ENCODE measurements at places on chromosomes 5 and 9.

DNA sequence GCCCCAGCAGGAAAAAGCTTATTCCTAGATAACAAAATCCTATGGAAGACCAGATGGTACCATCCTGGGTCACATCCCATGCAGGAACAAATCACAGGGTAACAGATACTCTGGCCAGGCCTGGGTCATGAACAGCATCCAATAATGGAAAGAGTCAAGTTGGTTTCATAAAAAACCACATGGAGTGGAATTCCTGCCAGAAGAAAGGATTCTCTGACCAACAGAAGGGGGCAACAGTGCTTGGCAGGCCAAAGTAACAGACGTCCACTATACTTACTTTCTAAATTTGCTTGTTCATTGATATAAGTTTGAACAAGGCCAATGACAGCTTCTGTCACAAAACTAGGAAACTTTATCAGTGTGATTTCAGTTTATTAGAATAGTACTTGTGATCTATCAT, 273.5 kb downstream of the ARRDC3 start:
- no peak for DNase-seq

DNA sequence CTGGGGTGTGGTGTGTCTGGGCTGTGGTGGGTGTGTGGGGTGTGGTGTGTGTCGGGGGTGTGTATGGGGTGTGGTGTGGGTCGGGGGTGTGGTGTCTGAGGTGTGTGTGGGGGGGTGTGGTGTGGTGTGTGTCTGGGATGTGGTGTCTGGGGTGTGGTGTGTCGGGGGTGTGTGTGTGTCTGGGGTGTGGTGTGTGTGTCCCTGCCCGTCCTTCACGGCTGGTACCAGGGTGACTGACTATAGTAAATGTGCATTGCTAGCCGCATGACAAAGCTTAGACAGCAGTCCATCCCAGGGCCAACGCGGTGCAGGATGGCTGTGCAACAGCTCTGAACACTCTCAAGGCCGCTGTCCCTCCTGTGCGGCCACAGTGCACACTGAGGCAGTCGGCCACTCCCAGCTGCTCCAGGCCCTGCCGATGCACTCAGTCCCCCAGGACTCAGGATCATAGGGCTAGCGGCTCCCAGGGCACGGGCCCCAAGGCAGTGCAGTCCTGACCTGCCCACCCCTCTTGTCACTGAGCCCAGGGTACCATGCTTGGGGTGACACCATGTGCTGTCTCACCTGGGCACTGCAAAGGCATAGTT, 54.0 kb downstream of the SECISBP2 start:
- no peak for DNase-seq

DNA sequence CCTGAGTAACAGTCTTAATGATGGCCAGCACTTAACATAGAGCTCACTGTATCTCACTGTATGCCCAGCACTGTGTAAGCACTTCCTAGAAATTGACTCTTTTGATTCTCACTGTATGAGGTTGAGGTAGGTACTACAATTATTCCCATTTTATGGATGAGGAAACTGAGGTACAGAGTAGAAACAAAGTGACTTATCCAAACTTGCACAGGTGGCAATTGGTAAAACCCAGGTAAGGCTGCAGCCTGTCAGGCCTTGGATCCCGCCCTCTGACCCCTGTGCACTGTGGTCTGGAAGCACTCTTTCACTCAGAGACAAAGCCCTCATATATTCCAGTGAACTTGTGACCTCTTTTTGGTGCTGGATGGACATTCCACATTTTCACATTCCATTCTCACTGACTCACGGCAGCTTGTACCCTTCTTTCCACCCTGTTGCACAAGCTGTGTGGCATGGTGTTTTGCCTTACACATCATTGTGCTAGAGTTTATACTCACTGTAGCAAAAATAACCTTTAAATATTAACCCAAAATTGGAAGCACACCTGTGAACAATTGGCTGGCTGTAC, 21.7 kb downstream of the ANKRD55 start:
- no peak for DNase-seq

DNA sequence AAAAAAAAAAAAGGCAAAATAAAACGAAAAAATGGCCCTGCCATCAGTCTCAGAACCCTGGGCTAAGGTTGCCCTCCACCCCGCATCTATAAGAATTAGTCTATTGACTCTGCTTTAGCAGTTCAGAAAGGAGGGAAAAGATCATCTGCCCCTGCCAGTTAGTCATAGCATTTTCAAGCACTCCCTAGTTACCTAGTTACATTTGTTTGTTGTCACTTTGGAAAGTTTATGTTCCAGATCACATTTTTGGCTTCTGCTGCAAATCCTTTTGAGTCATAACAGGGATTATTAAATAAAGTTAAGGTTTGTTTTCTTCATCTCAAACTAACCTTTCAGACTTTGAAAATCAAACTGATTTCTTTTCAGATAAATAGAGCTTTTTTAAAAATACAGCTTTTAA, 52.1 kb downstream of the AQP7 start:
- DNase-seq: no peak

GRCh38 chr9:93081081-93081529, 14.9 kb upstream of the CARD19 start:
- DNase-seq: no peak

- DNase-seq: no peak
Measured at GRCh38 chr9:91239367-91240111, 122.2 kb downstream of the AUH start.

DNA sequence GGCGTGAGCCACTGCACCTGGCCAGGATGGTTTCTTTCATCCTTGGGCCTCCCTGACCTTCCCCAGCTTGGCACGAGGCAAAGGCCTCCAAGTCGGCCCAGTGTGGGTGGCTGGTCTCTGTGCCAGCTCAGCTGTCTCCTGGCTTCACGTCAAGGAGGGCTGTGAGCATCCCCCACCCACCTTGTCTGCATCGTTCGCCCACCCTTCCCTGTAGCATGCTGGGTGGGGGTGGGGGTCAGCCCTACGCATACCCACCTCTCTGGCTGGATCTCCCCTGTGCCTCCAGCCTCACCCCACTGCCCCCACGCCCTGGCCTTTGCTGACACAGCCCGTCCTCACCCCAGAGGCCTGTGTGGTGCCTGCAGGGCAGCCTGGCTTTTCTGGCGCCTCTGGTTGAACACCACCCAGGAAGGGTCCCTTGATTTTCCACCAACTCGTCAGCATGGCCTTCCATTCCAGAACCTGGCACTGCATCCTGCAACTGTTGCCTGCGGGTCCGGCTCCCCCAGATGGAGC, 8.8 kb upstream of the WDR5 start:
- DNase-seq: no peak

GRCh38 chr5:180594311-180595045, 3.2 kb upstream of the SCGB3A1 start:
- no peak for DNase-seq

DNA sequence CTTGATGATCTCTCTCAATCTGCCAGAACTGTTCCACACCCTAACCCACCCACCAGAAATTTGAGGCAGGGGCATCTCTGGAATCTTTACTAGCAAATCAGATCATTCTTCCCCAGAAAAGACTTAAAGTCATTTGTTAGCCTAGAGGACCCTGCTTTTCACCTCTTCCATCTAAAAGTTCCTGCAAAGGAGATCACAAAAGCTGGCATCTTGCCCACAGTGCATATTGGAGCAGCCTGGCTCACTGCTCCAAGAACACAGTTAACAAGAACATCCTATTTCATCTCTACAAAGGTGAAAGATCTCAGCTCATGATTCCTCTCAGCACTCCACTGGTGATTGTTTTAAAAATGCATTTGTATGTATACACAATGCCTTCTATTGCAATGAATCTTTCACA, 36.3 kb downstream of the GABRP start:
- no peak for DNase-seq

DNA sequence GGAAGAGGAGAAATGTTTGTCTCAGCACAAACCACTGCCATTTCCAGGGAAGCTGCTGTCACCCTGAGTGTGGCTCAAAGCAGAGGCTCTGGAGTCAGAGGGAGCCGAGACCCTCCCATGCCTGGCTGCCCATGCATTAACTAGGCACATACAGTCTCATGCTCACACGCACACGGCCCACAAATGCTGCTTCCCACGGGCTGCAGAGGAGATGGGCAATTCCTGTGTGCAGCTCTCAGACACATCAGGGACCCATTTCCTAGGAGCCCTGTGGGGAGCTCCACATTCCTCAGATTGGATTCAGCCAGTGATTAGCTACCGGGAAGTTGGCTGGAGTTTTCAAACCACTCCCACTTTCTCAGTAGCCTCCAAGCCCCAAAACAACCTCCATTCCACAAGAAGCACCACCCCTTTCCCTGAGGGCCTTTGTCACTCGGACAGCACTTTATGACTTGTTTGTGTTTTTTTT, 9.1 kb upstream of the PTGES start:
- no peak for DNase-seq

DNA sequence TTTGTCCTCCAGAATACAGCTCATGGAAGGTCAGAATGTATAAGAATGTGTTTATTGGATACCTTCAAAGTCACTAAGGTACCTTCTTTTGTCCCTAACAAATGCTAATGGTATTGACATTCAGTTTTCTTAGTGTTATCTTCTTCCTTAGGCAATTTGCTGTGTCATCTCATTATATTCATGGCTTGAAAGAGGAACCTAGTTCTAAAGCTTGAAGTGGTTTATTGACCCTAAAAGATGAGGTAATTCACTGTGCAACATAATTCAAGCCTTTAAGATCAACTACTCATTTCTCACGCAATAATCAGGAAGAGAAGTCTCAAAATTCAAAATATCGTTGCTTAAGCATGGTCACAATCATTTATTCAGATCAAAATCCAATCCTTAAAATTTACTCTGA, 342.7 kb upstream of the RIOK2 start:
- DNase-seq: no peak

DNA sequence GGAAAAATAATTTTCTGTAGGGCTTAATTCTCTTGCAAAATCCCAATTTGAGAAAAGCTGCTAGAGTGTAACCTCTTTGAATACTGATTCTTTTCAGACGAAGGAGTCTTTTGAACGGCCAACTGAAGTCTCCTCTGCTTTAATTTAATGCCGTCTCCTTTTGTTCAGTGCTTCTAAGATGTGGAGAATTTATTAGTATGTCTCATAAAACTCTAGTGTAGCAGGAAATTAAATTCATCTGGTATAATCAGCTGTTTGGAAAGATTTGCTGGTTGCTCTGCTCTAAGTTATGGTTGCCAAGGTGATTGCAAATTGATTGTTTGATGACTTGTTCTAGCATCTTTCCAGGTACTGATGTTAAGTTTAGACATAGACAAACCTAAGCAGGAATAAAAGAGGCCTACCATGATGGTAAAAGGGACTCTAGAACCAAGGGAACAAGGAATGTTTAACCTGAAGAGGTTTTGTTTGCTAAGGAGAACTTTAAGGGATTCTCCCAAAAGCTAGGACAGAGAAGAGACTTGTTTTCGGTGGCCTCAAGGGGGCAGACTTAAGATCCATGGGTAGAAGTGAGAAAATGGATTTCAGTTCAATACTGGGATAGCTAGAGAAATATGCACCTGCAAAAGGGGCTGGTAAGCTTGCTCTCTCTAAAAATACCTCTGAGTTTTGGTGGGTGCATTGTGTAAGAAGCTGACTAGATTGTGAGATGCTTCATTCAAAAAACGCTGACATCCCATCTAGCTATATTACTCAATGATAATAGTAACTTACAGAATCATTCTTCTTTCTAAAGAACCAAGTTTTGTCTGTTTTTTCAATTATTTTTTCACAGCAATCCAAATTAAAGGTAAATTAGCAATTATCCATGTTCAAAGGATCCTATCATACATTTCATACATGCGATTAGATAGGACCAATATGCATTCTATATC, 5.7 kb upstream of the ADRB2 start:
- no peak for DNase-seq

DNA sequence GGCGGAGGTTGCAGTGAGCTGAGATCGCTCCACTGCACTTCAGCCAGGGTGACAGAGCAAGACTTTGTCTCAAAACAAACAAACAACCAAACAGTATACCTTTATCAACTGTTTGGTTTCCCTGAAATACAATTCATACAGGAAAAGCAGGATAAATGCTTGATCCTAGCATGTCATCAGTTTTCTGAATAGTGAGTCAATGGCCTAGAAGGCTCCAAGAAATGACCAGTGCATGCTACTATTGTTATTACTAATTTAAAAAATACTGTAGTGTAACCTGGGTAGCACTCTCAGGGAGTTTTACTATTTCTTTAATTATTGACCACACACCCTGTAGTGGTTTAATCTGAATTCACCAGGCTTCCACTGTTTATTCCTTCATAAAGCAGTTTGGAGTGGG, 101.0 kb upstream of the PTPN3 start:
- DNase-seq: no peak

- no peak for DNase-seq
Measured at GRCh38 chr5:31921852-31922305, 252.2 kb downstream of the GOLPH3 start.

- no peak for DNase-seq
Measured at GRCh38 chr5:30802961-30803705, 390.4 kb upstream of the CDH6 start.

GRCh38 chr5:82278711-82279370, 687 bp upstream of the RPS23 start:
- DNase-seq: no peak

DNA sequence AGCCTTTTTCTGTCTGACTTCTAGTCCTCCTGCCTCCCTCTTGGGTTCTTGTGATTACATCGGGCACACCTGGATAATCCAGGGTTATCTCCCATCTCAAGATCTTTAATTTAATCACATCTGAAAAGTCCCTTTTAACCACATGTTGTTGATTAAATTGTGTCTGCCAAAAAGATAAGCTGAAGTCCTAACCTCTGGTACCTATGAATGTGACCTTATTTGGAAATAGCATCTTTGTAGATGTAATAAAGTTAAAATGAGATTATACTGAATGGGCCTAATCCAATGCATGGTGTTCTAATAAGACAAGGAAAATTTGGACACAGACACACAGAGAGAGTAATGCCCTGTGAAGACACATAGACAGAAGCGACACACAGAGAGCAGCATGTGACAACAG, 232.4 kb downstream of the KCTD16 start:
- DNase-seq: no peak

DNA sequence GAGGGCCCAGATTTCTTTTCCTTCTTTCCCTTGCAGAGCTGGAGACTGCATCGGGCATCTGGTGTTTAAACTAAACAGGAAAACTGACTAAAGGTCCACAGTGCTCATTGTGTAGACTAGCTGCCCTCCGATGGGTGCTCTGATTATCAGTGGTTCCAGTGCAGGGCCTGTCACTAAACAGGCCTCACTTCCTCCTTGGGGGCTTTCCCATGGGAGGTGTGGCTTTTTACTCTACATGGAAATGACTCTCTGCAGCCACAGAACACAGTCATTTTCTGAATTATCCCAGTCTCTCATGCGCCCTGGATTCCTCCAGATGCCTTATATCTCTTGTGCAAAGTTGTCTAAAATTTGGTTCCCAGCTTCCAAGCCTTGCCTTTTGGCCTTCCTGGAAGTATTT, 199.2 kb downstream of the TRIO start:
- no peak for DNase-seq

- no peak for DNase-seq
Measured at GRCh38 chr9:116435706-116436105, 251.4 kb upstream of the TRIM32 start.

GRCh38 chr5:111756581-111757354, at the start of gene NREP:
Gene NREP (minus strand): TSS chr5:111757194. CDS start chr5:111755772, 1,422 bp downstream.
- no peak for DNase-seq

GRCh38 chr5:51881901-51882300, 498.7 kb downstream of the ISL1 start:
- no peak for DNase-seq

Data from naive thymus-derived CD8-positive, alpha-beta T cell (primary cell).